ENCODE measurements at places on chromosomes 3 and 15.

DNA sequence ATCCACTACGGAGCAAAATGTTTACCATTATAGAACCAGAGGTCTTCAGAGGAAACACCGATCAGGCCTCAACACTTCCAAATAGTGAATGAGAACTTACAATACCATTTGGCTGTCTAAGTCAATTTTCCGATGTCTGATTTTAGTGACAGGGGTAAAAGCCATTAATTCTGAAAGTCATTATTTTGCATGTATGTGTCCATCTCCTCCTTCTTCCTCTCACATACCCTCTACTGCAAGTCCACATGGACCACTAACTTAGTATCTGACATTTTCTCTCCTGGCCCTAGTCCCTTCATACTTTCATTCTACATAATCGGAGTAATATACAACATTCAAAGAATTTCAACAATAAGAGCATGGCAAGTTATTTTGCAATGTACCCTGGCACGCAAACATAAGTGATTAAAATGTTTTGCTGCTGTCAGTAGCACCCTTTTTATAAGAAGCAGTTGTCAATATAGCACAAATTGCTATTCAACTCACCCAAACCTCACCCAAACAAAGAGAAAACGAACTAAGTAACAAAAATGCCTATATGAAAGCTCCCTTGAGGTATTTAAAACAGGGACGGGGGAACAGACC, 1.9 kb downstream of the TOP2B start:
- DNase-seq: no peak

- no peak for DNase-seq
These were observed 284.4 kb downstream of the FAM43A start for GRCh38 chr3:194970066-194970465.

GRCh38 chr3:62238431-62238830, 134.9 kb downstream of the FEZF2 start:
- no peak for DNase-seq

DNA sequence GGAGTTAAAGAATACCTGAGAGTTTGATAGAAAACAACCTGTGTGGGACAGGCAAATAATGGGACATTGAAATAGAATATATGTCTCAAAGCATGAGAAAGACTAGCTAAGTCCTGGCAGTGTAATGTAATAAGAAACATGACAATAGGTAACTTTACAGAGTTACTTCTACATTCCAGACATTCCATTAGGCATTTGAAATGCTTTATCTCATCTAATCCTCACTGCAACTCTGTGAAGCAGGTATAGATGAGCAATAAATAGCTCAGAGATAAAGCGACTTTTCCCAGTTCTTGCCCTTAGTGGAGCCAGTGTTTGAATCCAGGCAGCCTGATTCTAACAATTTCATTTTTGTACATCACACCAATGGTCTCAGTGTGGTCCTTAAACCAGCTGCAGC, 76.8 kb downstream of the CPNE4 start:
- no peak for DNase-seq

DNA sequence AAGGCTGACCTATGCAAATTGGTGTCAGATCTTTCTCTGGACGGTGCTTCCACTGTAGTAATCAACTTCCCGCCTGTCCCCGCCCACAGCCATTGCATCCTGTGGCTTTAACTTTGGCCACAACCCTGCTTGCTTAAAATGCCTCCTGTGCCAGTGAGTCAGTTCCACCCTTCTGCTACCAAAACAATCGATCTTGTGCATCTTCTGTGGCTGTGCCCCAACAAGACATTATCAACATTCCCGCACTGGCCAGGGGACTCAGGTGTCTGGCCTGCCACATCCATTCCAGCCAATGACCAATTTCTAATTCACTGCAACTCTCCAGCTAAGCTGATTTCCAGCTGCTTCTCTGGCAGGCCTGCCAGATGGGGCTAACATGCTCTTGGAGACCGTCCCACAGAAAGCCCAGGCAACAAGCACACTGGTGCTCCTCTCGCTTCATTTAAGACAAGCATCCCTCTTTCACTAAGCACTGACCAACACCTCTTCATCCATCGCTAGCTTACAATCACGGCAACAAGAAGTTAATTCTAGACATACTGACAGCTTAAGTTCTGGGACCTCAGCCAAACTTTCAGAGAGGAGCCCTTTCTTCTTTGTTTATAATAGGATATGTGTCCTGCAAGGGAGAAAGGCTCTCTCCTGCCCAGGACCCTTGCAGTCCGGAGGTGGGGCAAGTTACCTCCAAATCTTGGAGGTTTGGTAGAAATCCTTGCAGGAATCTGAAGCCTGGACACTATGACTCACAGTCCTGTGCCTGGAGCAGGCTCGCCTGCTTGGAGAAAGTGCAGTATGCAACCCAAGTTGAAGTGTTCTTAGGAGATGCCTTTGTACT, 6.7 kb downstream of the CA12 start:
- DNase-seq: no peak

GRCh38 chr3:87358066-87358465, 81.7 kb upstream of the POU1F1 start:
- DNase-seq: no peak

- DNase-seq: no peak
These were observed 37.3 kb upstream of the SLC6A11 start for GRCh38 chr3:10778492-10779292.

- DNase-seq: no peak
These were observed 1.4 kb downstream of the PSMD6 start for GRCh38 chr3:64021922-64022321.

- DNase-seq: no peak
These were observed 368.0 kb upstream of the AGTR1 start for GRCh38 chr3:148329481-148330235.

DNA sequence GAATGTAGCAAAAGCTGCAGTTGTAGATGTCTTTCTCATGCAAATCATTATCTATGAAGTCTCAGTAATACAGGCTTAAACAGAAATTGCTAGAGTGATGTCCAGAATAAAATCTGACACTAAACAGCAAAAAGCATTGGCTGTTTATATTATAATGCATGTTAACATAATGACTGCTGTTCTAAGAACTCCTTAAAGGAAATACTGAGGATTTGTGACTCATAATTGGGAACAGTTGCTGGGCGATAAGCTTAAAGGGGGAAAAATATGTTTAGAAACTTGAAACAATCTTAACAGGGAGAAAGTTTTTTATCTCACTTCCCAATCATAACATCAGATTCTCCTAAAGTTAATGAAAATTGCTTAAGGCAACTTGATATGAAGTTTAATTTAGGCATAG, 17.5 kb downstream of the TIPARP start:
- DNase-seq: no peak

- DNase-seq: no peak
These were observed 58.1 kb downstream of the NPAP1 start for GRCh38 chr15:24733659-24734058.

DNA sequence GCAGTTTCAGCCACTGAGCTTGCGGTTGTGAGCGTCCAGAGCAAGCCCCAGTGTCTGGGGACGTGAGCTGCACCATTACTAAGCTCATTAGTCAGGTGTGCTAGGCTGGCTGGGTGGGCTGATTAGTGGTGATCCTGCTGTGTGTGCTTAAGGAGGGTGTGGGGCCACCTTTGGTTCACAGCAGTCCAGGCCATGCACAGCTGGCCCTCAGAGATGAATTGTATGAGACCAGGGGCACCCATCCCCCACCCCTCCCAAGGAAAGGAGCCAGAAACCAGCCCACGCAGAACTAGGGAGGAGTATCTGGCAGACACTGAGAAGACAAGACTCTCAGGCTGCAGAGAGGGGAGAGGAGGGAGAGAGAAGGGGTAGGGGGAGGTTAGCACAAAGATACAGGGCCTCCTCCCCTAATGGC, 3.8 kb downstream of the TYRO3 start:
- no peak for DNase-seq

GRCh38 chr15:23855947-23856346, 168.8 kb upstream of the NDN start:
- DNase-seq: no peak

DNA sequence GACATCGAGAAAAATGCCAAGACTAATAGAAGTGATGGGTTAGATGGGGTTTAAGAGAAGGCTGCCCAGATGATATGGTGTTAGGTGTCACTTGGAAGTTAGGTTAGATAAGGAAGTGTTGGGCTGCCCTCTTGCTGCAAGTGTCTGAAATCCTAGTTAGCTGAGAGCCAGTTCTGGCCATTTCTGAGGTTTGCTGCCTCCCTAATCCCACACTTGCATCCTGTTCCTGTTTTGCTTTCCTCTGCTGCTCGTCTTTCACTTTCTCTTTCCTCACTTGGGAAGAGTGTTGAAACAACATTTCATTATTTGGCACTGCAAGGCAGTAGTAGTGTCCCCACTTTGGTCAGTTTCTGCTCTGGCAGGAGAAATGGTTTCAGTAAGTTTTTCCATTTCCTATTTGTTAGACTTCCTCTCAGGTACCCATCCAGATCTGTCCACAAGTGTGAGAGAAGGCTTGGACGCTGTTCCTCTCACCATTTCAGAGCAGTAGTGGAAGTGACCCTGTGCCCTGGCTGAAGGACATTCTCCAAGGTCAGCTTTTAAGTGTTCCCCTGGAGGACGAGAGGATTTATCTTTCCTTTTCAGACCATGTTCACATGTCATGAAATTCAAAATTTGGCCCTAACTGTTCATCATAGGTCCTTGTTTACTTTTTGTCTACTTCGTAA, 93.3 kb downstream of the ADAMTSL3 start:
- no peak for DNase-seq

Measured in NCI-H2107 (cell line).